ENCODE measurements at places on chromosomes 5 and 9. TPM values are rescaled to one million over a fixed set of nuclear protein-coding genes. Genes with fewer than 3 reads are reported as not detected.

- peak; percentile 61 for DNase-seq
These were observed 118.3 kb downstream of the SLC1A3 start for GRCh38 chr5:36724467-36725332.

PCDHB8 gene
- total RNA-seq = not detected

DNA sequence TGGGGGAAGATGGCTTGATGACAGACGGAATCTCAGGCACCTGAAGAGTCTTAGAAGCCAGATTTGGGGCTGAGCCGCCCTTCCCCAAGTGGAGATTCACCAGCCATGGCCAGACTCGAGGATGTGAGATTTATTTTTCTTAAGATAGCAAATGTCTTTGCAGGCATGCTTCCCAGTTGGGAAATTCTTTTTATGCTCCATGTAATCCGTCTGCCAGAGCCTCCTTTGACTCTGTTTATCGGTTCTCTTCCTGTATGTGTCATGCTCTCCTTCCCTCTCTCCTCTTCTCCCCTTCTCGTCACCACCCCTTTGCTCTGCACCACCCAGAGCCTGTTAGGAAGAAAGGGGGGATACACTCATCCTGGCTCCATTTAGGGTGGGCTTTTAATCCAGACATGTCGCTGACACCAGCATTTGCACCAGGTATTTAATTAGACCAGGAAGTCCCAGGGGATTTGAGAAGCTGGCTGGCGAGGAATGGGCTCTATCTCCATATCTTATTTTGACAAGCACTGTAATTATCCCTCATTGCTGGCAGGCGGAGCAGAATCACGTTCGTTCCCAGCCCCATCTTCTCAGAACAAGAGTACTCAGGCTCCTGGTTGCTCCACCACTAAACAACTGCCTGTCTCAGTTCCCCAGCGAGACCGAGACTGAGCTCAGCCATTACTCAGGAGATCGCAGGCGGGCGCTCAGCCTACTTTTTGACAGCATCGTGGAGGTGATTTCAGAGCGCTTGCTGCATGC is 50.9 kb downstream of the KCNIP1 start:
- no peak for DNase-seq

DNA sequence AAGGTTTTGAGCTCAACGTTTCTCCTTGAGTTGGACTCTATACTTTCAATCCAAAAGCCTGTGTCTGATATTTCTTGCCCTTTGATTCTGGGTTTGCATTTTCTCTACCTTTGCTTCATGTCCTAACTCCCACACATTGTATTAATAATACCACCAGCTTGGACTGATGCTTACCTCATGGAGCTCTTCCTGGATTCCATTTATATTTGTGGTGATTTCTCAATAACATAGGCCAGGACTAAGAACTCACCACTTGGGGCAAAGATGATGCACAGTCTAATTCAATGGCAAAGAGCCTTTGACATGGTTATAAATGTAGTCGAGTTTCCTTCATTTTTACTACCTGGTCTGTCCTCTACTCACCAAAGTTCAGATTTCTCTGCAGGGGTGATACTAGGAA is 27.5 kb upstream of the EFNA5 start:
- no peak for DNase-seq

GRCh38 chr9:4530375-4530774 is 40.1 kb downstream of the SLC1A1 start:
- no peak for DNase-seq

ZNF189 gene
- 10.2 TPM for total RNA-seq

GRCh38 chr9:91154686-91155085 is 207.0 kb downstream of the AUH start:
- DNase-seq = no peak

DNA sequence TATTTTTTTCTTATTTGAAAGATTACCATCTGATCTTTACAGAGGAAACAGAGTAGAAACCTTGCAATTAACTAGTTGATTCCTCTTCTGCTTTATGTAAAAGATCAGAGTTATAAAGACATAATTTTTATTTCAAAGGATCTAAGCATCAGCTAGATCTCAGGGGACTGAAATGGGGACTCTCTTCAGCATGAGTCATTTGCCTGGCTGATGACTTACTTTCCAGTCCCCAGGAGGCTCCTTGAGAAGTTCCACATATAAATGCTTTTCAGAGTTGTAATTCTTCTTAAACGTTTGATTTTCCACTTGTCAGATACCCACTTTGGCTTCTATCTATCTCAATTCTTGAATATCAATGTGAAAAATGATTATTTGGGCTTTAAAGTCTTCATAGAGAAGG is 389.4 kb downstream of the RAB3C start:
- DNase-seq = no peak

IFNB1 gene
- total RNA-seq = 2.2 TPM

- DNase-seq = no peak
These were observed 4.9 kb downstream of the TAS2R1 start for GRCh38 chr5:9625286-9625685.

DNA sequence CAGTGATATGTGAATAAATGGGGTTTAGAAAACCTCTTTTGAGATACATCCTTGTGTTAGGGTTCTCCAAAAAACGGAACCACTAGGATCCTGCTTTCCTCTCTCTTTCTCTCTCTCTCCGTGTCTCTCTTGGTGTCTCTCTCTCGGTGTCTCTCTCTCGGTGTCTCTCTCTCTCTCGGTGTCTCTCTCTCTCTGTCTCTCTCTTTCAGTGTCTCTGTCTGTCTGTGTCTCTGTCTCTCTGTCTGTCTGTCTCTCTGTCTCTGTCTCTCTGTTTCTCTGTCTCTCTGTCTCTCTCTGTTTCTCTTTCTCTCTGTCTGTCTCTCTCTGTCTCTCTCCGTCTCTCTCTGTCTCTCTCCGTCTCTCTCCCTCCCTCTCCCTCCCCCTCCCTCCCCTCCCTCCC is 7.8 kb upstream of the TEX48 start:
- DNase-seq = no peak

TAL2 gene
- total RNA-seq = not detected

- no peak for DNase-seq
These were observed 7.2 kb upstream of the PSD2 start for GRCh38 chr5:139788294-139788910.

PKD2L2 gene
- total RNA-seq = not detected

DNA sequence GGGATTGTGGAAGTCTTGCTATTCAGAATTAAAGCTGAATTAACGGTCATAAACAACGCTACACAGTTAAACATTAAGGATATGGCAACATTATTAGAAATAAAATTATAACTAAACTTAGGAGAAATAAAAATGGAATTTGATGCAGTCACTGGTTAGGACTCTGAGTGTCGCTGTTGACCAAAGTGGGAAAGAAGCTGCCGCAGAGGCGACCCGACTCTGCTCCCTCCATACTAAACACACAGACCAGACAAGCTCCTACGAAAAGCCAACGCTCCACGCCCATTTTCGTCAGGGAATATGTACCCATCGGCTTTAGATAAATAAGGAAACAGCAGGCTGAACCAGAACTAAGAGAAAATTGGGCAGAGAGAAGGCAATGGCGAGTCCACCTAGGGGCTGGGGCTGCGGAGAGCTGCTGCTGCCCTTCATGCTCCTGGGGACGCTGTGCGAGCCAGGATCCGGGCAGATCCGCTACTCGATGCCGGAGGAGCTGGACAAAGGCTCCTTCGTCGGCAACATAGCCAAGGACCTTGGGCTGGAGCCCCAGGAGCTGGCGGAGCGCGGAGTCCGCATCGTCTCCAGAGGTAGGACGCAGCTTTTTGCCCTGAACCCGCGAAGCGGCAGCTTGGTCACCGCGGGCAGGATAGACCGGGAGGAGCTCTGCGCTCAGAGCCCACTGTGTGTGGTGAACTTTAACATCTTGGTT is at the start of gene PCDHGA5:
PCDHGA5 (plus strand) TSS at position 211 of the 709 bp plus-strand sequence; CDS start at position 380, 169 bp downstream.
- DNase-seq = no peak

DNA sequence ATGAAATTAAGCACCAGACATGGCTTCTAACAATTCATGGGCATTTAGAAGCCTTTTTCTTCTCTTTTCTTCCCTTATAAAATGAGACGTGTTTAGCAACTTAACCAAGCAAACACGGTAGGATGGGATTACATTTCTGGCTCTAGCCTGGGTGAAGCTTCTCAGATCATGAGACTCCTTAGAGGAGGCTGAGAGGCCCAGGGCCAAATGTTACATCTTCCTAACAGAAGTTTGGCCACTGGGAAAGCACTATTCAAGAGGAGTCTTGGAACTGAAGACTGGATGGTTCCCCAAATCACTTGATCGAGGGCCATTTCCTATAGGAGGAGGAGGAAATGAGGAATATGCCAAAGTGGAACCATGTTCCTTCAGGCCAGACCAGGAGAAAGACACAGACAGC is 1.9 kb downstream of the GABRP start:
- no peak for DNase-seq

- DNase-seq = no peak
These were observed 70.2 kb downstream of the FNBP1 start for GRCh38 chr9:129972816-129973215.

- no peak for DNase-seq
These were observed 167.4 kb downstream of the TMEM167A start for GRCh38 chr5:82909771-82910170.

PTCD2 gene
- total RNA-seq = 10.4 TPM

- DNase-seq = no peak
These were observed 286.8 kb downstream of the NR2F1-AS1 start for GRCh38 chr5:93294199-93294598.

PRDM9 gene
- not detected for total RNA-seq

DNA sequence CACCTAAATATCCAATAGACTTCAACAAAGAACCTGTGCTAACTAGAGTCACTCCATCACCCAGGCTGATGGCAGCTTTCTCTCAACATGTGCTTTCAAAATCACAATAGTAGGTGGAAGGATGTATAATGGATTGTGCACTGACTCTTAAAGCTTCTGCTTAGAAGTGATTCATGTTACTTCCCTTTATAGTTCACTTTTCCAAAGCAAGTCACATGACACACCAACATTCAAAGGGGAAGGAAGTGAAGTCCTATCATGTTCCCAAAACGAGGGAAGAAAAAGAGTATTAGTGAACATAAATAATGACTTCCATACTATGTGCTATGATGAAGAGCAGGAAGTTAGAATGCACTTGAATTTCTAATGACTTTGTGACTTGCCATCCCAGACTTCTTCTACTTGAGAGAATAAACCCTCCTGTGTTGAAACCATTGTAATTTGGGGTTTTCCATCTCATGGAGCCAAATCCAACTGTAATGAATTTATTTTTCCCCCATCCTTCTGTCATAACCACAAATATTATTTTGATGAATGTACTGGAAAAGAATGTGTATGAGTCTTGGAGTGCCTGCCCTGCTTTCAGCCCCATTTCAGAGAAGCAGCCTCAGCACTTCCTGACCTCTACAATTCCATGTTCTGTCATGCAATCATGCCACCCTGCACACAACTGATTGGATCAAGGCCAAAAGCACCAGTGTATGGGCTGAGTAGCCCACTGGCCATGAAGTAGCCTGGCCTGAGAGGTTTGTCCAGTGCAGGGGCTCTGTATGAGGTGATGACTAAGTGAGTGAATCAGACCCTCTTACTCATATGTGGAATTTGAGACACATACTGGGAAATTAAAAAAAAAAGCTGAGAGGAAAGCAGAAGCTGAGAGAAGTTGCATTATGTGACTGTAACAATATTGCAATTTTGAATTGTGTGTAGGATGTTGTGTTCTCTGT is 525.9 kb upstream of the CLINT1 start:
- peak; percentile 8 for DNase-seq

DNA sequence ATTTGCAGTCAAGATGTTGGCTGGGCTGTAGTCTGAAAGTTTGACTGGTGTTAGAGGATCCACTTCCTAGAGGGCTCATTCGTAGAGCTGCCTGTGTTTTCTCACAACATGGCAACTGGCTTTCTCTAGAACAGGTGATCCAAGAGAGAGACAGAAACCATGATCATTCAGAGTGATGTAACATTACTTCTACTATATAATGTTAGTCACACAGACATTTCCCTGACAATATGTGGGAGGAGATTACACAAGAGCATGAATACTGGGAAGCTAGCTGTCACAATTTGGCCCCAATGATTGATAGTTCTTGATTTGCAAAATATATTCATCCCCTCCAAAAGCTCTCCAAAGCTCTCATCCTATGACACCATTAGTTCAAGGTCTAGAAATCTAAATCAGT is 10.9 kb upstream of the TMEM161B start:
- no peak for DNase-seq

DNA sequence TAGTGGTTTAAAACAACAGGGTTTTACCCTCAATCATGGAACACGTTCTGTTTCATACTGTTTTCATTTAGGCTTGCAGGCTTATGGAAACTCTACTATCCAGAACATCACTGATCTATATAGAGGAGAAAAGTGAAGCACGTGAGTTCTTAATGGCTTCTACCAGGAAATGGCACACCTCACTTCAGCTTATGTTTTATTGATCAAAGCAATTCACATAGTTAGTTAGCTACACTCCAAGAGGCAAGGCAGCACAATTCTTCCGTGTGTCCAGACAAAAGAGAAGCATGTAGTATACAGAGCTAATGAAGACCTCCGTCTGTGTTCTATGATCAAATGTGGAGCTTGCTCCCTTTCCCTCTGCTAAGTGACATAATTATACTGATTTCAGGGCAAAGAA is 353.3 kb upstream of the CD180 start:
- no peak for DNase-seq

ZNF79 gene
- total RNA-seq = 6.9 TPM

DNA sequence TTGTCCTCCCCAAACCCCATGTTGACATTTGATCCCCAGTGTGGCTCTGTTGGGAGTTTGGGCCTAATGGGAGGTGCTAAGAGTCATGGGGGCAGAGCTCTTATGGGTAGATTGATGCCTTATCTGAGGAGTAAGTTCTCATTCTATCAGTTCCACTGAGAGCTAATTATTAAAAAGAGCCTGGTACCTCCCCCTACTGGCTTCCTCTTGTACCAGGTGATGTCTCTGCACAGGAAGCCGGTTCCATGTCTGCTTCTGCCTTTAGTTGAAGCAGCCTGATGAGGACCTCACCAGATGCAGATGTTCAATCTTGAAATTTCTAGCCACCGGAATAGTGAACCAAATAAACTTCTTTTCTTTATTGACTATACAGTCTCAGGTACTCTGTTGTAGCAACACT is 10.8 kb downstream of the GABRB2 start:
- no peak for DNase-seq

CATSPER3 gene
- total RNA-seq = 0.69 TPM

GOLPH3 gene
- 58.3 TPM for total RNA-seq

SLCO6A1 gene
- total RNA-seq = not detected

SLC4A9 gene
- 0.21 TPM for total RNA-seq

SOHLH1 gene
- not detected for total RNA-seq

DNA sequence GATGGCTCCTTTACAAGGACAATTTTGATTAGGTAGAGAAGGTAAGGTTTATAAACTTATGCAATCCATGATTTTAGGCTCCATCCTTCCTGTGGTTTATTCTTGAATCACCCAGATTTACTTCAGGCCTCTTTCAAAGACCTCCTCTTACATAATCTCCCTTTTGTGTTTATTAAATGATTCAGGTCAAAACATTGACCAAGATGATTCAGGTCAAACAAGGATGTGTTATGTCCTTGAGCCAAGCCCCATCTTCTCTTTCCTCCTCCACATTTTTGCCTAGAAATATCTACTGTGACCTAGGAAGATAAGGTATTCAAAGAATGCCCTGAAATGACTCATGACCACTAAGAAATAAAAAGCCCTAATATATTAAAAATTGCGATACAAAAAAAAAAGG is 31.8 kb upstream of the TLR4 start:
- DNase-seq = no peak

- peak; percentile 77 for DNase-seq
These were observed 807 bp upstream of the PLGRKT start for GRCh38 chr9:5438301-5439162.
